Ovary (tissue), 10 donors: ENCODE measurements at places on chromosomes 4 and X. TPM values are rescaled to one million over a fixed set of nuclear protein-coding genes. Genes with fewer than 3 reads are reported as not detected.

The MAGEB10 gene
- 0.15 TPM for total RNA-seq

The SHOX gene
- 0.60 TPM for total RNA-seq

The GLRA2 gene
- 0.10 TPM for total RNA-seq

The MSX1 gene
- total RNA-seq: 4.5 TPM

The UGT2A1 gene
- not detected for total RNA-seq

DNA sequence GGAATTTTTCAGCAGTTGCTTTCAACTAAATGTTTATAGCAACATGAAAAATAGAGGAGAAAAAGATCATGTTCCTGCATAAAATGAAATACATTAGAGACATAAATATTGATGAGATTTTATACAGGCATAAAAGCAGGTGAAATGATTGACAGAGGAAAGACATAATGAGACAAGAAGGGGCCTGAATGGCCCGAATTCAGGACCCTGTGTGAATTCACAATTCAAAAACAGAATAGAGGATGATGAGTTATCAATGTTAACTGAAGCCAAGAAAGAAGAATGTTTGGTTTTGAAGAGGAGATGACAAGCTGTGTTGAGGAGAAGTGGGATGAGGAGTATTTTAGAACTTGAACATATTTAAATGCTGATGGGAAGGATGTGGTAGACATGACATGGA, 371.1 kb downstream of the FBXO8 start:
- no peaks in the 10 kb centered on the region for H3K36me3 ChIP-seq
- H3K4me3 ChIP-seq: no peak overlapping the region
- peaks cover 2% of the 10 kb centered on the region for H3K4me1 ChIP-seq
- no peak overlapping the region for H3K27ac ChIP-seq
- no peaks in the 10 kb centered on the region for H3K27me3 ChIP-seq

DNA sequence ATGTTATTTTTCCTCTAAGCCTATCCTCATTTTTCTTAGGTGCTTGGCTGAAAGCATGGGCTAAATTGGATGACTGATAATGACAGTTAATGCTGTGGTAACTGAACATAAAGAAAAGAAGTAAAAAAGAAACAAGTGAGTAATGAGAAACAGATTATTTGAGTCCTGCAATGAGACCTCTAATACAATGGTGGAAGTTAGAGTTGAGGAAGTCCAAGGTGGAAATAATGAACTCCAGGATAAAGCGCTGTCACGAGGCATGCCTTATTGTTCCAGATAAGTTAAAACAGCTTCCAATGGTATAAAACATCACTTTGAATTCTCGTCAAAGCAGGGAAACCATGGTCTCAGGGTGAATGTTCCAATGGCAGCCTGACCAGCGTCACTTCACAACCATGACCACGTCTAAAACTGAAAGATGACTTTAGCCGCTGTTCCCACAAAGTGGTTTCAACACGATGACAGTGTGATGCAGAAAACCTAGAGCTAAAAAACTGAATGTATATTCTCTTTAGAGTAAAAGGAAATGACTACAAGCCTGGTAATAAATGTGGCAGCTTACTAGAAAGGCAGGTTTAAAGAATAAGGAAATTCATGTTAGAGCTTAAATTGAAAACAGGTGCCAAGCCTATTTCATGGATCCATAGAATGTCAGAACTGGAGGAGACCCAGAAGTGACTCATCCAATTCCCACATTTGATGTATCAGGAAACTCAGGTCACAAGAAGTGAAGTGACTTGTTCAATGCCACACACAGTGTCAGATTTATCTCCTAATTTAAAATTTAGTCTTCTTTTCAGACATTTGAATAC, 202.6 kb upstream of the GYPA start:
- no peak overlapping the region for H3K27ac ChIP-seq
- no peak overlapping the region for H3K4me3 ChIP-seq
- H3K4me1 ChIP-seq: no peaks in the 10 kb centered on the region
- no peaks in the 10 kb centered on the region for H3K36me3 ChIP-seq
- H3K27me3 ChIP-seq: no peaks in the 10 kb centered on the region
- DNase-seq: no peak

DNA sequence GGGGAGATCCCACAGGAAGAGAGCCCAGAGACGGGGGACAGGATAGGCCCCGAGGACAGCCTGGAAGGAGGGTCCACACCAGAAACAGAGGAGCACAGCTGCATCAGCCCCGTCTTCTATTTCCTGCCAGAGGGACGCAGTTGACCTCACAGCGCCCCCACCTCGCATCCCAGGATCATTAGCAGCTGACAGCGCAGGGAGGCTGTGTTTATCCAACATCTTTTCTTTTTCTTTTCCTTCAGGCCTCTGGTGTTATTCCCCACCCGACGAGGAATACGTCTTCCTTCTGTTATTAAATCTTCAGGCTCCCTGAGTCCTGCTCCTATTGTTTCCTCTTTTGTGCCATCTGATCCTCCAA, 75.4 kb downstream of the DCHS2 start:
- no peaks in the 10 kb centered on the region for H3K27me3 ChIP-seq
- H3K4me1 ChIP-seq: no peaks in the 10 kb centered on the region
- peak overlapping the region; percentile 71 for H3K27ac ChIP-seq
- no peaks in the 10 kb centered on the region for H3K36me3 ChIP-seq
- H3K4me3 ChIP-seq: peak overlapping the region; percentile 43

GRCh38 chr4:5463361-5463760, 245.0 kb downstream of the EVC2 start:
- DNase-seq: no peak
- H3K27ac ChIP-seq: no peak overlapping the region
- H3K36me3 ChIP-seq: no peaks in the 10 kb centered on the region
- H3K4me1 ChIP-seq: no peaks in the 10 kb centered on the region

DNA sequence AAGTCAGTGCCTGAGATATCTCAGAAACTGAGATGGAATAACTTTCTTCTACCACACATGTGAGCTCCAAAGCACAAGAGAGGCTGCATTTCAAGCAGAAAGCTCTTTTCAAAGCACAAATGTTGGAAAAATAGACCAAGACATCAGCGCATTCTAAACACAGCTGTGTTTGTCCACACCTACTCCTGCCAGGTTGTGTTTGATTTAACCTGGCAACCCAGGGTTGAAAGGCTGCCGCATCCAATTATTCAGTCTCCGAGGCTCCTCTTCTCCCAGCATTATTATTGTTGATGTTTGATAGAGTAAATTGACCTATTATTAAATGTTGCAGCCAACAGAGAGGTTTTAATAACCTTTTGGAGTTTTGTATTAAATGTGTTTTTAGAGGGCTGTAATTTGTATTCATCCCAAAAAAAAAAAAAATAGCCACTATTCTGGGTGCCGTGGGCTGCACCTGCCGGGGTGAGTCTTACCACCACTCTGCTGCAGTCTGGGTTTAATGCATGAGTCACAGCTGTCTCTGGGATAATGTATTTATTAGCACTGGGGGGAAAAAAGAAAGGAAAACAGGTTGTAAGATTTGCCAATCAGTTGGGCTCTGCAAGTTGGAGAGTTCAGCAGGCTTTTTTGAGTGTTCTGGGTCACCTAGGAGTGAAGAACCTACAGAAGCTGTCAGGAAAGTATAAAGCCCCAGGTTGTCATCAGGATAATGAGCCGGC, 105.2 kb upstream of the NOCT start:
- no peak overlapping the region for H3K4me3 ChIP-seq
- DNase-seq: no peak
- no peak overlapping the region for H3K27ac ChIP-seq

DNA sequence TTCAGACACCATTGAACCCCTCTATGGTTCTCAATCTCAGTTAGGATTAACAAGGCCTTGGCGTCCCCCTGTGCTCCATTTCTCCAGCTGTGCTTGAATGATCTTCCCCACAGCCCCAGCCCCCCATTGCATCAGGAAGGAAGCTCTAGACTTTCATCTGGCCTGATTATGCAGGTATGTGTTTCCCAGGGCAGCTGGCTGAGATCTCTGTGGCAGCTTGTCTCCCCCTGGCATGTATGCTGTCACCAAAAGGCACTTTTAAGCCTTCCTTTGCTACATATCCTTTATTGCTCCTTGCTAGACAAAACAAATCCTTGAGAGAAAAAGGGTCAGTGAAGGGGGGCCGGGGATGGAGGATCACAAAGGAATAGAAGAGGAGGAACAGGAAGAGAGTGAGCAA, 1056.0 kb upstream of the SLIT2 start:
- no peak overlapping the region for H3K4me3 ChIP-seq
- no peak for DNase-seq
- no peaks in the 10 kb centered on the region for H3K36me3 ChIP-seq
- no peak overlapping the region for H3K27ac ChIP-seq

GRCh38 chr4:51885363-51885762, 42.4 kb downstream of the DCUN1D4 start:
- H3K4me3 ChIP-seq: no peak overlapping the region
- no peaks in the 10 kb centered on the region for H3K27me3 ChIP-seq
- H3K4me1 ChIP-seq: no peaks in the 10 kb centered on the region

DNA sequence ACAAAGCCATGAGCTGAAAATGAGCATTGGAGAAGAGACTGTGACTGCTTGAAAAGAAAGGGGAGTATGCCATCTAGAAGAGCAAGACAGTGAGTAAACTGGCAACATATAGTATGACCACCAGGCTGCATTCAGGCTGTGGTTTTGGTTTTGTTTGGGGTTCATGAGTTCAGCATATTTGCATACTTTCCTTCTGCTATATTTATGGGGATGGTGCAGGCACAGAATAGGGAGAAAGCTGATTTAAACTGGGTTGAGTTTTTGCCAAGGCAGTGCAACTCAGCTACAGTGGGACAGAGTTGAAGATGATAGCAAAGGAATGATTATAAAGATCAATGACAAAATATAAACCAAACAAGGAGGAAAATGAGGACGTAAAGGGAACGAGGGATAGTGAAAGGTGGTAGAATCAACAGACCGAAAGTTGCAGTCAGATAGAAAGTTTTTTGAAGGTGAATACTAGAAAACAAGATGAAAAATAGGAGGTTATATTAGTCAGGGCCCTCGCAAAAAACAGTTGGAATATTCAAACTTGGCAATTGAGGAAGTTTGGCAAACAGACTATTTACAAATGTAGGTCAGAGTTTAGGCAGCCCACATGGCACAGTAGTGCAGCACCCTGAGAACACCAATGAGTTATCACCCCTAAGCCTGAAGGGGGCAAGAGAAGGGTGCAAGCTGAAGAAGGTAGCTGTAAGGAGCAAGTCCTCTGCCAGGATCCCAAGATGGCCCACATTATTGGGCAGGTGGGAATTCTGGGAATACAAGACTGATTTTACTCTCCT, 114.8 kb upstream of the MAP9 start:
- no peak overlapping the region for H3K27ac ChIP-seq
- no peaks in the 10 kb centered on the region for H3K27me3 ChIP-seq
- no peak for DNase-seq
- no peak overlapping the region for H3K4me3 ChIP-seq
- no peaks in the 10 kb centered on the region for H3K36me3 ChIP-seq
